ENCODE measurements at places on chromosomes 11 and 22. TPM values are rescaled to one million over a fixed set of nuclear protein-coding genes. Genes with fewer than 3 reads are reported as not detected.
A peak's percentile ranks its signal among the peaks of the same experiment; 100 is the strongest.

DNA sequence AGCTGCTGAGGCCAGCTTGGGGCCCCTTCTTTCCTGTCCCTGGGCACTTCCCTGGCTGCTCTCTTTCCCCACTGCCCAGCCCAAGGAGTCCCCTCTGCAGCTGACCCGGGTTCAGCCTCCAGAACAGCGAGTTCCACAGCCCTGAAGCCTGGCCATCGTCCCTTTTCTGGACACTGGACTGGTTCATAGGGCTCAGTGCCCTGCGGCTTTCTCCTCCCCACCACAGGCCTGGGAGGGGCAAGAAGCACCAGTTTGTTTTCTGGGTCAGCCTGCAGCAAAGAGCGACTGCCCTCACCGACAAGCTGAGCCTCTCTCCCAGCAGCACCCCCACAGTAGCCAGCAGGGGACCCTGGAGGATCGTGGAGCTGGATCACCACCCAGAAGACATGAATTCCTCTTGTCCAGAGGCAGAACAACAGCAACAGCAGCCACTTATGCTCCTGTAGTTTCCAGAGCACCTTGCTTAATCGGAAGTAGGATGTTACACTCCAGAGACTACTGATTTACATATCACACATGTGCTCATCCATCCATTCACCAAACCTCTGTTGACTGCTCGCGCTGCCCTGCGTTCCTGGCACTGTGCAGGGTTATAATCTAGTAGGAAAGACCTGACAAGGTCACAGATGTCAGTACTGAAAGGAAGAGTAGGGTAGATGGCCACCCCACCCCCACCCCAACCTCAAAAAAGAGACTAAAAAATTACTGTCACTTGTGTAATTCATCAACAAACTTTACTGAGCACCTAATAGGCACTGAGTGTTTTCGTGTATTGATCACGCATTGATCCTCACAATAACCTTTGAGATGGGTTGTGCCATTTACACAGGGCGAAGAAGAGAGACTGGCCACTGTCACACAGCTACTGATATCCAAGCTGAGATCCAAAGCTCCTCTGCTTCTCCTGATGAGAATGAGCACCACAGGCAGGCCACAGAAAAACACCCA, 13.0 kb upstream of the CXCR5 start:
- peaks cover 54% of the 10 kb centered on the region for H3K4me1 ChIP-seq
- peaks cover 5% of the 10 kb centered on the region for H3K36me3 ChIP-seq
- H3K4me3 ChIP-seq, result peak overlapping the region; percentile 80
- no peak for DNase-seq
- peak overlapping the region; percentile 96 for H3K27ac ChIP-seq

DNA sequence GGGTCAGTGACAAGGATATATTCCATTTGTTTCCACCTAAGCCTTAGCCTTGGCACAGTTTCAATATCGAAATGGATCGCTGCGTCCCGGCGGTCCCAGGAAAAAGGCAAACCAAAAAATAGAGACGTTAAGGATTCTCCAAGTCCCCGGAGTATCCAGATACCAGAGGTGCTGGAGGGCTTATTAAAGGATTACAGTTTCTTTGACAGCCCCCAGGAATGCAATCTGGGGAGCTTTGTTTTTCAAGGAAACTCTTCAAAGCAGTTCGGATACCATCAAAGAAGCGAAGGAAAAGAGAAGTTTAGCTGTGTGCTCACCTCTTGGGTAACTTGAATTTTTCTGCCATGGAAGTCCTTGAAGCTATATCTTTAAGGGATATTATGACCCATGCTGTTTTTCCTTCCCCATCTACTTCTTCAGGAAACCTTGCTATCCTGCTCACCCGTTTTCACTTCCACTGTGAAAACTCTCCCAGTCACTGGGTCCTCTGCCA, 600 bp upstream of the GPR83 start:
- peaks cover 50% of the 10 kb centered on the region for H3K27me3 ChIP-seq
- DNase-seq, result no peak
- no peak overlapping the region for H3K27ac ChIP-seq

The PIH1D2 gene
- 0.32 TPM for total RNA-seq

GRCh38 chr22:47000256-47000655, 237.8 kb downstream of the TBC1D22A start:
- H3K4me1 ChIP-seq, result peaks cover 14% of the 10 kb centered on the region
- peak overlapping the region; percentile 9 for H3K27ac ChIP-seq
- peaks cover 3% of the 10 kb centered on the region for H3K36me3 ChIP-seq
- no peak for DNase-seq

GRCh38 chr22:43837666-43838065, 24.6 kb downstream of the SULT4A1 start:
- no peaks in the 10 kb centered on the region for H3K4me1 ChIP-seq
- peaks cover 3% of the 10 kb centered on the region for H3K27me3 ChIP-seq
- H3K27ac ChIP-seq, result no peak overlapping the region
- H3K36me3 ChIP-seq, result no peaks in the 10 kb centered on the region

DNA sequence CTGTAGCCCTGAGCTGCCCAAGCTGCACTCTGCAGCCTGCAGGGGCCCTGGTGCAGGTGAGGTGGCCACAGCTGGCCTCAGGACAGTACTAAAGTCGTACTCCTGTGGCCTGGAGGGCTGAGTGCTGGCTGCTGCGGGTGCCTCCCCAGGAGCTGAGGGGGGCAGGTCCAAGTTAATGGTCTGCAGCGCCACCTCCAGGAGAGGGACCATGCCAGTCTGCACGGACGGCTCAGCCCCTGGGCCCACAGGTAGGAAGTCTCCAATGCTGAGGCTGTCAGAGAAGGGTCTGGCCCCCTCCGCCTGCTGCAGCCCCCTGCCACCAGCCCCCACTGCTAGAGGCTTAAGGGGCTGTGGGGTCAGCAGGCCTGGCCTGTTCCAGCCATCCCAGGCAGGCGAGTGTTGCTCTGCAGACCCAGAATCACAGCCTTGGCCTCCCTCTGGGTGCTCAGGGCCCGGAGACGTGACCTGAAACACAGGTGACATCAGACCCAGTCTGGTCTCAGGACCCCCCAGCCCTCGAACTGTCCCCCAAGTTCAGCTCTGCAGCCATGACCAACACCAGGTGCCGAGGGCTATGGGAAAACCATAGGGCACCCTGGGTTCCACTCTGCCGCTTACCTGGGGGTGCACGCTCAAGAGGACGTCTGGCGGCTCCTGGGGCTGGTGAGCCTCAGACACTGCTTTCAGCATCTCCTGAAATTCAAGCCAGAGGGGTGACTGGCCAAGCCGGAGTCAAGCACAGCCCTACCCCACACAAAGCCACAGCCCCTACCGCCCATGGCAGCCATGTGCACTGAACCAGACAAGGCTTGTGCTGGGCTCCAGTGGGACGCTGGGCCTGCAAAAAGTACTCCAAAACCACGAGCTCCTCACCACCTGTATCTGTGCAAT, 20.8 kb downstream of the SELENOO start:
- no peaks in the 10 kb centered on the region for H3K4me1 ChIP-seq
- no peaks in the 10 kb centered on the region for H3K27me3 ChIP-seq

DNA sequence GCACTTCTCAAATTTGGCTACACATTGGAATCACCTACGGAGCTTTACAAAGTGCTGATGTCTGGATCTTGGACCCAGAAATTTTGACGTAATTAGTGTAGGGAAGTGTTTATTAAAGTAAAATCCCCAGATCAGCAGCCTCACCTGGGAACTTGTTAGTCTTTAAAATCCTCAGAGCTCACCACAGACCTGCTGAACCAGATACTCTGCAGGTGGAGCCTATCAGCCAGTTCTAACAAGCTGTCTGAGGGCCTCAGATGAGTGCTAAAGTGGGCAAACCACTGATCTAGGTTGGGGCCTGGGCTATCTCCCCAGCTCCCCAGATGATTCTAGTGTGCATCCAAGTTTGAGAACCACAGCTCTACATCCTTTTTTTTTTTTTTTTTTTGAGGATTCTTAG, 436.0 kb downstream of the ETS1 start:
- no peaks in the 10 kb centered on the region for H3K36me3 ChIP-seq
- no peak overlapping the region for H3K27ac ChIP-seq
- no peak overlapping the region for H3K4me3 ChIP-seq
- no peak for DNase-seq
- H3K27me3 ChIP-seq, result no peaks in the 10 kb centered on the region
- H3K4me1 ChIP-seq, result no peaks in the 10 kb centered on the region

DNA sequence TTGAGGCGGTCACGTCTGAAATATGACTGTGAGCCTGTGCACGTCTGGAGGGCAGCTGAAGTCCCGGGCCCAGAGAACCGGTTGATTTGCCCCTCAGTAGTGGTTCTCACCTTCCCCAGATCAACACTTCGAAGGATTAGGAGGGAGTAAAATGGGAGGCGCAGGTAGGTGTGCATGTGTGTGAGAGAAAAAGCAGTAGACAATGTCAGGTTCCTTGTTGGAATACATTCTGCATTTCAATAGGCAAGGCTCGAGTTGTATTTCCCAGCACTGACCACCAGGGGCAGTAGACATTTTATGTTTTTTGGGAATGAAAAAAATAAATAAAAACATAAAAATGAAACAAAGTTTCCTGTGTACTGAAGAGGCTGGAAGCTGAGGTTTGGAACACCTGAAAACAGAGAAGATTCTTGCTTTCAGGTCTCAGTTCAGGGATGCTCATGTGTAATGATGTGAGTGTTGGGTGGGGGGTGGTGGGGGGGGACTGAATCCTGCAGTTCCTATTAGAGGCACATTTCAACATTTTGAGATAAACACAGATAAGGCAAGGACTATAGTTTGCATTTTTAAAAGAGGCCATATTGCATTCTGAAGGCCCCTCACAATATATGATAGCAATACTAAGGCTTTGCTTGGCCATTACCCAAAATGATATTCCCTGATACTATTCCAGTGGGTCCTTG, 333.9 kb downstream of the CADM1 start:
- no peak for DNase-seq
- H3K27me3 ChIP-seq, result peaks cover 9% of the 10 kb centered on the region
- H3K27ac ChIP-seq, result no peak overlapping the region
- no peak overlapping the region for H3K4me3 ChIP-seq

The RFPL1 gene
- total RNA-seq, result not detected

- H3K4me3 ChIP-seq, result no peak overlapping the region
- DNase-seq, result no peak
- peaks cover 63% of the 10 kb centered on the region for H3K4me1 ChIP-seq
- H3K27ac ChIP-seq, result peak overlapping the region; percentile 77
- peaks cover 21% of the 10 kb centered on the region for H3K36me3 ChIP-seq
Measured at GRCh38 chr22:30296324-30296723, 7.0 kb upstream of the CASTOR1 start.

The GNAZ gene
- total RNA-seq, result 0.43 TPM

The MUC2 gene
- not detected for total RNA-seq

DNA sequence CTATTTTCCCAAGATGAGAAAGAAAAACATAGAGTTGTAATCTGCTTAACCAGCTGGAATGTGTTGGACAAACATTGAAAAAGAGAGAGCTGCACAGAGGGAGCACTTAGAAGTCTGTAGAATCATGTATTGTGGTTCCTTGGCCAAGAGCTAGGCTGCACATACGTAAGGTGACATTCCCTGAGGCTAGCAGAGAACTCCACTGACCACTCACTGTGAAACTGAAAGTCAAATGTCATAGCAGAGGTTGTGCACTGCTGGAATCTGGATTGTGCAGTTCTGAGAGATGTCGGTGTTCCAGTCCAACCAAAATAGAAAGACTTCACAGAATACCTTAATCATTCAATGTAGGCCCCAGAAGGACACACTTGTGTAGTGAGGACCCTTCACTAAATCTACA, 772.8 kb upstream of the RAG2 start:
- no peaks in the 10 kb centered on the region for H3K4me1 ChIP-seq
- no peaks in the 10 kb centered on the region for H3K27me3 ChIP-seq
- H3K36me3 ChIP-seq, result no peaks in the 10 kb centered on the region
- no peak overlapping the region for H3K4me3 ChIP-seq

The APOBEC3G gene
- 44.3 TPM for total RNA-seq

- no peak overlapping the region for H3K4me3 ChIP-seq
- no peak for DNase-seq
Measured at GRCh38 chr11:112922606-112923005, 38.6 kb upstream of the NCAM1 start.

The SLC5A1 gene
- not detected for total RNA-seq

The SLC17A6 gene
- total RNA-seq, result not detected

DNA sequence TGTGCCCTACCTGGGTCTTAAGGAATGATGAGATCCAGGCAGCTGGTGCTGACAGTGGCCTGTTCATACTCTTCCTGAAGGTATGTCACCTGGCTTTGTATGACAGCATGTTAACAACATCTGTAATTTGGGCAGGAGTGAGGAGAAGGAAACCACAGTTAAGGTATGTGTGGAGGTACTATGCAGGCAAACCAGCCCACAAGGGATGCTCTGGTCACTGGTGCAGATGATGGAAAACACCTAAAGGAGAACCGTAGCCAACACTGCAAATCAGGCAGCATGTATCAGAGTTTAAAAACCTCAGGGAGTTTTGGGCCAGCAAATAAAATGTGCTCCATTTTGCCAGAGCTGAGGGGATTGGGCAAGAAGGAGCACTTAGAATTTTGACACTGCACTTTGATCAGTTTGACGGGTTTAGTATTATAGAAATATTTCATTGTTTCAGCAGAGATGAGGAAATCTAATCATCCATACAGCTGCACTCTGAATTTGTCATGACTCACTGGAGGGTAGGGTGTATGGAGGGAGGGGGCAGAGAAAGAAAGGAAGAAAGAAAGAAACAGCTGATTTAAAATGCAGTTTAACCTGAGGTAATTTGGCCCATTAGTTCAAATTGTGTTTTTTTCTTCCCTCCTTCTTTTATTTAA, 260.9 kb downstream of the KIRREL3 start:
- no peak for DNase-seq
- H3K4me3 ChIP-seq, result no peak overlapping the region
- no peaks in the 10 kb centered on the region for H3K36me3 ChIP-seq
- no peaks in the 10 kb centered on the region for H3K27me3 ChIP-seq

DNA sequence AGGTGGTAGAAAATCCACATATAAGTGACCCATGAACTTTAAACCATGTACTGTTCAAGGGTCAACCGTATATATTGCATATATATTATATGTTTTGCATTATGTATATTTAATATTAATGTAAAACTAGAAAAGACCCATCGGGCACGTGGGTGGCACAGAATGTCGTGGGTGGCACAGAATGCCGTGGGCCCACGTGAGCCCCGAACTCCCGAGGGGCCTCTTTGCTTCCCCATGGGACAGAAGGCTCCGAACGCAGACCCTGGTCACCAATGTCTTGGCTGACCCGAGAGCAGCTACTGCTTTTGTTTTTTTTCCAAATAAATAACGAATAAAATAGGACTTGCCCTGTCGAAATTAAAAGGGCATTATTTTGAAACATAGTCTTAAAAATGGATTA, 415.4 kb downstream of the BRD1 start:
- no peaks in the 10 kb centered on the region for H3K4me1 ChIP-seq
- no peak overlapping the region for H3K4me3 ChIP-seq
- no peak overlapping the region for H3K27ac ChIP-seq

The APOA5 gene
- total RNA-seq, result not detected

The C1QTNF4 gene
- not detected for total RNA-seq

The SYCE3 gene
- total RNA-seq, result 1.3 TPM

- no peaks in the 10 kb centered on the region for H3K36me3 ChIP-seq
- peaks cover 66% of the 10 kb centered on the region for H3K27me3 ChIP-seq
- no peak for DNase-seq
- no peak overlapping the region for H3K4me3 ChIP-seq
- H3K27ac ChIP-seq, result no peak overlapping the region
Measured at GRCh38 chr11:69894648-69895047, 75.4 kb upstream of the FGF3 start.
